ENCODE measurements at places on chromosomes 7 and 10.

GRCh38 chr10:3132036-3133025 lies 40.3 kb downstream of the PITRM1 start:
- no peak for DNase-seq

DNA sequence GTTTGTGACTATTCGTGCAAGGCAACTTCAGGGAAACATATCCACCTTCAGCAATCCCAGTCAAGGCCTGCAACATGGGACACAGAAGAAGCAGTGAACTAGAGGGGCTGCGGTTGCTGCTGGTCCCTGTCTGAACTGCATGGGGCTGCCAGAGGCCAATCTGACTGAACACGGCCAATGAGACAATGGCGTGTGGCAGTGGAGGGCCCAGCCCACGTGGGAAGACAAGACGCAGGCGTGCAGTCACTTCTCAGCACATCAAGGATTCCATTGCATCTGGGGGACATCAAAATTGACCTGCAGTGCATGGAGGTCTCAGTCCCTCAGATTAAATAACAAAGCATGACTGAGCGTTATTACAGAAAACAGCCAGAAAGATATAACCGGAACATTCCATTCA lies 215.9 kb downstream of the HECW1 start:
- DNase-seq: no peak

GRCh38 chr7:18126281-18126680 lies 98.6 kb upstream of the PRPS1L1 start:
- no peak for DNase-seq

- DNase-seq: no peak
Measured at GRCh38 chr10:114855776-114856543, 34.4 kb downstream of the FHIP2A start.

All from inflammatory macrophage treated with lipopolysaccharide for 1 hour (primary cell).